ENCODE measurements at places on chromosomes 7 and 10.

- DNase-seq, result no peak
Measured at GRCh38 chr7:156918635-156919034, 25.7 kb upstream of the LMBR1 start.

GRCh38 chr10:1802413-1802812, 65.1 kb upstream of the ADARB2 start:
- DNase-seq, result no peak

DNA sequence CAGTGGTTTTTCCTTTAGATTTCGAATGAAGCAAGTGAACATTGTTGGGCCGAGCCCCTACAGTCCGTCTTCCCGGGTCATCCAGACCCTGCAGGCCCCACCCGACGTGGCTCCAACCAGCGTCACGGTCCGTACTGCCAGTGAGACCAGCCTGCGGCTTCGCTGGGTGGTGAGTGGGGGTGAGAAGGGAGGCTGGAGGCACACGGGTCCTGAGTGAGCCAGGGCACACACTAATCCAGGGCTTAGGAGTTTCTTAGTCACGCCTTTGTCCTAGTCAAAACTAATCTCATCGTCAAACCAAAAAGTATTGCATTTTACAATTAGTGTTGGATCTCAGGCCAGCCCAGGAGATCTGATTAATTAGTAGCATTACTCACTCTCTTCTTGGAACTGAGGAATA, 568.8 kb upstream of the FOXK1 start:
- no peak for DNase-seq

DNA sequence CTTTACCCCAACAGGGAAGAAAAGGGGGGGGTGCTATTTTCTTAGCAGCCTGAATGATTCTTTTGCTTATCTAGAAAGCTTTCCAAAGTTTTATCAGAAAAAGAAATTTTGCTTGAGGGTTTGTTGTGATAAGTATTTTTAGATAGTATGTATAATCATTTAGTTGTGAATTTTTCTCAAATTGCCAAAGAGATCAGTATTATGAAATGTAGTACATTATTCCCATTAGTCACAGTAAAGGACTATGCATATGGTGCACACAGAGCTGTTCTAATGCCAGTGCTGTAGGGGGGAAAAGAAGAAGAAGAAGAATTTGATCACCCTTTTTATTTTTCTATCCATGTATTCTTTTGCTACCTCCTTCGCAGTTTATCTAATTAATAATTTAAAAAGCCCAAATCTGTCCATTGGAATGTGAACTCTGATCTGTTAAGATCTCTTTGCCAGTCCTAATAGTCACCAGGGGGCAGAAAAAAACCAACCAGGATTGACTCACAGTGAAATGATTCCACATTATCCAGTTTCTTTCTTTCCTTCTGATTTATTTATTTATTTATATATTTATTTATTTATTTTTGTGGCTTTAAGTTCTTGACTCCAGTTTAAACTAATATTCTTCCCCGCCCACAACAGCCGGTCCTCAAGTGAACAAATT, 4.7 kb downstream of the RBM20 start:
- no peak for DNase-seq

- DNase-seq, result no peak
Measured at GRCh38 chr7:151189038-151189437, 2.0 kb upstream of the ASB10 start.

- peak; percentile 66 for DNase-seq
Measured at GRCh38 chr7:142301923-142302550, 44.2 kb upstream of the PRSS58 start.

GRCh38 chr10:69760072-69760471, 41.6 kb upstream of the COL13A1 start:
- DNase-seq, result no peak

DNA sequence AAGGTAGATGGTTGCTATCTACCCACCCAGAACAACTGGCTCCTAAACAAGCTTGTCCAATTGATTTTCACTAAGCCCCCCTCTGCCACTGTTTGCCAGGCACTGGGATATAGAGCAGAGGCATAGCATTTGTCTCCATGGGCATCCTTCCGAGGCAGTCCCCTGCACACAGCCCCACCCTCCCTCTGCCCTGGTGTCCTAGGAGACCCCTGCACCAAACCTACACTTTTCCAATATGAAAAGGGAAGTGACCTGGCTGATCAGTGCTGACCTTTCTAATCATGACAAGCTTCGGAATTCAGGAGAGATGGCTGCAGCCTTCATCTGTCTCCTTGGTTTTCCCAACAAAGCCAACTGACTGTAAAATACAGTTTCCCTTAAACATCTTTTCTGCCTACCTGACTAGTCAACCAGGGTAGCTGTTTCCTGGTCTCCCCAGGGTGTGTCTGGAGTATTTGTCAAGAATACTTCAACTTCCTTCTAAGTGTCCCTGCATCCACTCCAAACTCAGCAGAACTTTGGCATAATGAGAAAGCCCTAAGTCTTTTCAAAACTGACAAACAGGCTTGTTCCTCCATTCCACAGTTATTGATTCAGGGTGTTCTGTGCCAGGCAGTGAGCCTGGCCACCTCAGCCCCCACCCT, 7.6 kb upstream of the SLC18A3 start:
- no peak for DNase-seq

DNA sequence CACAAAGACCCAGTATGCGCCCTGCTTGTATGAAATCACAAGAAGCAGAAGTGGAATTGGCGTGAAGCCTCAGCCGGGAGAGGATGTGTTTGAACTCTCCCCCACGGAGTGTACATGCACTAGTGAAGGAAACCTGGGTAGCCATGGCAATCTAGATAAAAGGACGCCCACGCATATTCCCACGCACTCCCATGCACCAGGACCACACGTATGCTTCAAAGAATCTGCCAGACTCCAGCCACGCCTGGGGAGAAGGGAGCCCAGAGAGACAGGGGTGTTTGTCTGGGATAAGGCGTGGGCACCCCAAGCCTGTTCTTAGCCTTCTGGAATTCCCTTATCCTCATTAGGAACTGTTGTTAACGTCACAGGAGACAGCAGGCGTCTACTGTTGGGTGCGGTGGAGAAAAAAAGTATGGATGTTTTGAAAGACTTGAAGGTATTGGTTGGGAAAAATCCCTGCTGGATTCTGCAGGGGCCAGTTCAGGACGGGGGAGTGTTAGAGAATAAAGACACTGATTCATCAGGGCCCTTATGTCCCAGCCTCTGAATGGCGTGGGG, 28.9 kb upstream of the ECHDC3 start:
- DNase-seq, result no peak

GRCh38 chr7:120475994-120476393, 203.0 kb downstream of the KCND2 start:
- no peak for DNase-seq

DNA sequence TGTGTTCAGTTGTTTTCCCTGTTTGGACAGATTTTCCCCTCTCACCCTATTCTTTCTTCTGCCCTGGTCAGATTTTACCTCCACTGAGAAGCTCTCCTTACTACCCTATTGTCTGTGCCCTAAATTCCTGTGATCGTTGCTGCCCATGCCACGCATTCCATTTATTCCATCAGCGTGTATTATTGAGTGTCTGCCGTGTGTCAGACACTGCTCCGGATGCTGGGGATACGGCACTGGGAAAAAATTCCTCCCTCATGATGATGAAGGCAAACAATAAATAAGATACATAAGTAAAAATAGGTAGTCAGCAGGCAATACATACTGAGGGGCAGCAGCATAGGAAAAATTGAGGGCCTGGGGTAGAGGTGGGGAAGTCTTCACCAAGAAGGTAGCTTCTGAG, 86.8 kb downstream of the FANK1 start:
- no peak for DNase-seq

- no peak for DNase-seq
Measured at GRCh38 chr7:54145716-54146115, 396.5 kb upstream of the VSTM2A start.

DNA sequence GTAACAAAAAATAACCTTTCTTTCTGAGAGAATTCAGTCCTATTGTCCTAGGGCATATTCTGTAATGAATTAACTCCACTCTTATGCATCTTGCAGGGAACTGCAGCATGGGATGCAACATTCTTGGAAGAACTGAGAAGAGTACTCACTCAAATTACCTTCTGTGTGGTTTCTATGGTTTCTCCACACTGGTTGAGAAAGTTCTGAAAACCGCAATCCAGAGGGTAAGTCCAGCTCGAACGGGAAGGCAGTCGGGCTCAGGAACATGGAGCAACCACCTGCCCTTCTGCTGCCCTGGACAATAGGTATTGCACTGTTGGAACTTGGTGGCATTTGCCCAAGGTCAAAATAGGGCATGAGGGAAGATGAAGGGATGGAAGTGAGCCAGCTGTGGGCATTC, 59.6 kb upstream of the CDK13 start:
- DNase-seq, result no peak

DNA sequence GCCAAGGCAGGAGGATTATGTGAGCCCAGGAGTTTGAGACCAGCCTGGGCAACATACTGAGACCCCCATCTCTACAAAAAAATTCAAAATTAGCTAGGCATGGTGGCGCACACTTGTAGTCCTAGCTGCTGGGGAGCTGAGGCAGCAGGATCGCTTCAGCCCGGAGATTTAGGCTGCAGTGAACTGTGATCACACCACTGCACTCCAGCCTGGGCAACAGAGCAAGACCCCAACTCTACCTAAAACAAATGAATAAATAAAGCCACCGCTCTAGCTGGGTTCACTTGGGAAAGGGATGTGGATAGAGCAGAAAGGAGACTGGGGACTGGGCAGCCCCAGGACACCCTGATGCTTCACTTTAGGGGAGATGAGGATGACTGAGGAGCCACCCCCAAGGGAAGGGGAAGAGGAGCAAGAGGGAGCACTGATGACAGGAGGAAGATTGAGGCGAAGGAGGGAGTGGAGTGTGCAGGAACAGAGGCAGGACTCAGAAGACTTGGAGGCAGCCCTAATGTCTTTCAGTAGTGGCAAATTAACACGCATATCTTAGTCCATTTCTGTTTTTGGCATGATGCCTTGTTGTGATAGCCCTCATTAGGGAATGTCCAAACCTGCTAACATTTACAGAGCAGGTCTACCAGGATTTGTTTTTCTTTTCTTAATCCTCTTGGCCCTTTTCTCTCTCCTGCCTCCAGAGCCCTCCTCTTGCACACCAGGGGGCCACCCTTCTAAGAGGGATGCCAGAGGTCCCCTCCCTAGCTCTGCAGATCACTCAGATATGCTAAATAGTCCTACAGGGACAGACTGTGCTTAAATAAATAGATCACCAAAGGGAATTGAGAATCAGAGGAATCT, 88.3 kb downstream of the C10orf105 start:
- no peak for DNase-seq

DNA sequence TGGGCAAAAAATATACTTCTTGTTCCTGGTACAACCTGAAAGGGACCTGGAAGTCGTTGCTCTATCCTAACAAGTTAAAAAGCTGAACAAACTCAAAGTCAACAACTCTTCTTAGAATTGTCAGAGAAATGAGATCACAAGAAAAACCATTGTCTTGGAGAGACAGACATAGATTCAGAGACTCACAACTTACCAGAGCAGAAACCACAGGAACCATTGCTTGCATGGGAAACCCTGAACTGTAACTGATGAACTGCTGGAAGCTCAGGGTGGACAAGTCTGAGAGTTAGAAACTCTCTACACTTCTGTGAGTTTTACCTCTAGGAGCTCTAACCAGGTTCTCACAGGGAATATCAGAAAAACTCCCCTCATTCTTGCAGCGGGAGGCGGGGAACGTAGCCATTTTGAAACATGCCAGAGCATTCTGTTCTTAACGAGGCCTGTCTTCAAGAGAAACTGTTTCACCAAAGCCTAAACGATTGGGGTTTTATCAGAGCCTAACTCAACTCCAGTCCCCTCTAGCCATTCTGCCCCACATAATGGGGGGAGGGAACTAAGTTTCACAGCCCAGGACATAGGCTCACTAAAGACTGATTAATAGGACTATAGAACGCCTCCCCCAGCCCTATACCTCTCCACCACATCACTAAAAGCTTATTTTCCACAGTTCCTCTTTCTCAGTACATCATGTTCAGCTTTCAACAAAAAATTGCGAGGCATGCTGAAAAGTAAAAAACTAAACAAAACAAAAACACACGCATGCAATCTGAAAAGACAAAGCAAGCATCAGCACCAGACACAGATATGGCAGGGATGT, 12.0 kb upstream of the GSDME start:
- no peak for DNase-seq

DNA sequence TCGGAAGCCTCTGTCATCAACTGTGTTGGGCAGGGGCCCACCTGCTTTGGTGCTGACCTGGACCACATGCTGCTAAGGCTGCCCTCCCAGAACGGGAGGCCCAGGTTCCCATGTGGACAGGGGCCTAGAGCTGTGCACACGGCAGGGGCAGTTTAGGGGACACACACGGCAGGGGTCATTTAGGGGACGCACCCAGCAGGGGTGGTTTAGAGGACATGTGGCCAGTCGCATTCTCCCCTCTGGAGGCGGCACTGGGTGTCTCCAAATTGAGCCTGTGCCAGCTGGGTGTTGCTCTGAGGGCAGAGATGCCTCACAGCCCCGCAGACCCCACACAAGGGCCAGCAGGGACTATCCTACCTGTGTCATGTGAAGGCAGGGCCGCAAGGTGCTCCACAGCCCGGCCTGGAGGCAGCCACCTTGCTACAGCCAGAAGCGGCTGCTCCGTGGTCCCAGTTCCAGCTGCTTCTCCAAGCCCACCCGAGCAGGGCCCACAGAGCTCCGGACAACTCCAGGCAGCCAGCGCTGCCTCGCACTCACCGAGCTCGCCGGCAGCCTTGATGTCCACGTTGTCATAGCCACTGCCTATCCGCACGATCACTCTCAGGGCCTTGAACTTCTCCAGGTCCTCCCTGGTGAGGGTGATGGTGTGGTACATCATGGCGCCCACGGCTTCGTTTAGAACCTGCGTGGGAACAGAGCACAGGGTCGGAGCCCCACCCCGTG, 60.7 kb downstream of the ZRANB1 start:
- no peak for DNase-seq

DNA sequence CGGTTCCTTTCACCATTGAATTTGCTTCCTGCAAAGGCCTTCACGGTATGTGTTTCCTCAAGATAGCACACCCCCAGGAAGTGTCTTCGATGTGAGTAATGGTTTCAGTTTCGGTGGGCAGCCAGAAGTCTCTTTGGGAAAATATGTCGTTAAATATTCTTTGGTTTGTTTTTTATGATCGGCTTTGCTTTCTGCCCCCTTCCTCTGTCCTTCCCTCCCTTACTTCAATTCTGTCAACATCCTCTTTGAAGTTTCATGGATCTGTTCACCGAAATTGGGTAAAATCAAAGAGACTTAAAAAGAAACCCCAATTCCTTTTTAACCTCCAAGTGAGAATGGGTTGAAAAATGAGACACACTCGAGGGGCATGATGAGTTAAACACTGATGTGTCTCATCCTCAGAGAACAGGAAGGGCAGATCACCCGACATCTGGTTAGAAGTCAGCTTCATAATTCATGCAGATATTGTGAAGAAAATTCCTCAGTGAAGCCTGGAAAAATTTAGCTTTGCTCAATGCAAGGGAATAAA, 170.8 kb upstream of the HABP2 start:
- no peak for DNase-seq

DNA sequence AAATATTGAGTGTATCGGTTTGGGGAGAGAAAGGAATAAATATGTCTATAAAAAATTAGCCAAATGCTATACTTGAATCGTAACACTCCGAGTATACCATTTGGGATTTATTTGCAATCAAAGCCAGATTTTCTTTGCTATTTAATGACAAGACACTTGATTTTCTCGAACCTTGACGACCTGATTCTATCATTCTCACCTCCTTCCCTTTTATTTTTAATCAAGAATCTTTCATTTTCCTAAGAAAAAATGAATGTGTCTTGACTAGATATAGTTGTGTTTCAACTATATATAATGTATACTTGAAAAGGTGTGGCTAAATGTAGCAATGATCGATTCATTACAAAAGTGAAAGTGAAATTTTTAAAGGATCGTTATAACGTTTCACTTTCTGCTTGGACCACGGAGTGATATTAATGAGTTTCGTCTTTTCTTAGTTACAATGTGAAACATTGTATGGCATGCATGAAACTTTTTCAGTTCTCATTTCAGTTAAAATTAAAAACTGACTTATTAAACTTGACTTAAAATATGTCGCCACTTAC, 562 bp downstream of the NUB1 start:
- no peak for DNase-seq
